Cardiac fibroblast (primary cell): ENCODE measurements at places on chromosomes 12 and 14.

DNA sequence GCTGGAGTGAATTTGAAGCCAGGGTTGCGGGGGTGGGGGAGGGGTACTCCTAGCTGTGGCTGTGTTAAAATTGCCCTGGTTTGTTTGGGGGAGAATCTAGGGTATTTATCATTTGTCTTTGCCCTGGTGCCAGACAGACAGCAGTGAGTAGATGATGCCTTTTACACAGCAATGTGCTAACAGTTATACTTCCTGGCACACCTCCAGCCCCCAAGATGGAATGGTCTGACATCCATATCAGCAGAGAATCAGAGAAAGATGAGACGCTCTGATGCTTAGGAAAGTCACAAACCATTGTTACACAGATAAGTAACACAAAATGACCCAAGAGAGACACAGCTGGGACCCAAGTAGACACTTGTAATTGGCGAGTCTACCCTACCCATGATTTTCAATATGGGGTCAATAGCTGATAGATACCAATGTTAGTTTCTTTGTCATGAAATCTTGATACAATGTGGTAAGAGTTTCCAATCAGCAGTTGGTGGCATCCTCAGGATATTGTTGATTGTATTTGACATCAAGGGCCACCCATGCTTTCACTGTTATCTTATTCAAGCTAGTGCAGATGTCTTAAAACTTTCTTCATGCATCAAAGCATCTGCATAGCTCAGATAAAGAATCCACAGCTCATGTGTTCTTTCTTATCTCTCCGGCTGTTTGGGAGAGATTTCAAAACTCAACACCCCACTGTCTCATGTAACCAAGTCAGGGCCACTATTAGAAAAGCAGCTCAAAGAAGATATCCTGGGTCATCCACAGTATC lies 2.6 kb upstream of the PRKAB1 start:
- DNase-seq = no peak

GRCh38 chr14:94284221-94284620 lies 8.8 kb downstream of the SERPINA10 start:
- no peak for DNase-seq

DNA sequence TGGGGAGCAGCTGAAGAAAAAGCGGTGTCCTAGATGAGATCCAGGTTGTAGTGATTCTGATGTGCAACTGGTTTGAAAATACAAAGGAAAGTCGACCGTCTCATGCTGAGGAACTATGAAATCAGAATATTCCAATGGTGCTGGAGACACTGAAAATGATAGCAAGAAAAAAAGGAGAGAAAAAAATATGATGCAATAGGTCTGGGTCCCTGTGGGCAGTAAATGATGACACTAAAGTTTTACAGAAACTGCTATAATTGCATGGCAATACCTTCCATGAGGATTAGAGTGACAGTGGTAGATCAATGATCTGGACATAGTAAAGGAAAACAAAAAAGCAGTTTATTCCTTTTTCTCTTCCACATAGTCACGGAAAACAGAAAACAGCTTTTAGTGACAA lies 2.3 kb downstream of the PYM1 start:
- no peak for DNase-seq

GRCh38 chr14:75614179-75614578 lies 35.8 kb downstream of the FLVCR2 start:
- DNase-seq = no peak

DNA sequence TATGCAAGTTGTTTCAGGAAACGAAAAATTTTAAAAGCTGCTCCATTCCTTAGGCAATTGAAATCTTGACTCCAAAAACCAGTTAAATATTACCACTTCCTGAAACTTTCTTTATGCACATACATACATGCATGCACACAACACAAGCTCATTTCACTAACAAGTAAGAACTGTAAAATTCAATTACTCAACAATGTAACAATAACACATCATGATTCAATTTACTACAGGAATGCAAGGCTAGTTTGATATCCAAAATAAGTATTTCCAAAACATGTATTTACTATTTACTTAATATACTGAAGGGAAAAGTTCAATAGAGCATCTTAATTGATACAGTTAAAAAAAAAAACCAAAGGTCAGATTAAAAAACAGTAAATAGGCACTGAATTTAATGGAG lies 19.6 kb downstream of the NAP1L1 start:
- no peak for DNase-seq

- no peak for DNase-seq
Observed at GRCh38 chr12:52010692-52011601, 4.2 kb downstream of the TAMALIN start.

GRCh38 chr12:104495786-104496185 lies 39.0 kb downstream of the CHST11 start:
- peak; percentile 43 for DNase-seq

DNA sequence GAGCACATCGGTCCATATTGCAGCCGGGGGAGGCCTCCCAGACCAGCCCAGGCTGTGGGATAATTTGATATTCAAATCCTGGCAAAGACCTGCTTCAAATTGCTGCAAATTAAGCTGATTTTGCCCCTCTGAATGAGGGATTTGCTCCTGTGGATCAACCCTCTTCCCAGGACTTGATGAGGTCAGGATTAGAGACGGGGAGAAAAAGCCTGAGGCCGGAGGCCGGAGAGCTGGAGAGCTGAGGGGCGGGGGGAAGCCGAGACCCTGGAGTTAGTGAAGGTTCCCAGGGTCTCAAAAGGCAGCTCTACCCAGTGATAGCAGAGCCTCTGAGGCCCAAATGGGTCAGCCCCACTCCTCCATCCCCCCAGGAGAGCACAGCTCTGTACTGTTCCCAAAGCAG lies 17.5 kb upstream of the VSX2 start:
- DNase-seq = no peak

- no peak for DNase-seq
Observed at GRCh38 chr12:111120578-111120977, 200.2 kb upstream of the MYL2 start.

- peak; percentile 59 for DNase-seq
Observed at GRCh38 chr14:63677891-63678379, 36.3 kb upstream of the WDR89 start.

DNA sequence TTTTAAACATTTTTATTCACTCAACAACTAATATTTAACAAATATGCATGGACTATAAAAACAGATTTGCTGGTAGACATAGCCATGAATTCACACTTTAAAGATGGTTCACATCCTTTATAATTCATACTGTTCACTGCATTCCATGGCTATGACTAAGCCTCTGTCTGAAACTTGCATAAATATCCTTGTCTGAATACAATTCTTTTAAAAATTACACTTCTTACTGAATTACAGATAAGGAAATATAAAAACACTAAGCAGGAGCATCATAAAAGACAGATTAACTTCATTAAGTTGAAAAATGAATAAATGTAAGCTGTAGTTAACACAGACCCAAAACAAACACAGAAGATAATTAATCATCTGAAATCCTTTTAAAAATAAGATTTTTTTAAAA lies 53.8 kb downstream of the GXYLT1 start:
- DNase-seq = peak; percentile 67

DNA sequence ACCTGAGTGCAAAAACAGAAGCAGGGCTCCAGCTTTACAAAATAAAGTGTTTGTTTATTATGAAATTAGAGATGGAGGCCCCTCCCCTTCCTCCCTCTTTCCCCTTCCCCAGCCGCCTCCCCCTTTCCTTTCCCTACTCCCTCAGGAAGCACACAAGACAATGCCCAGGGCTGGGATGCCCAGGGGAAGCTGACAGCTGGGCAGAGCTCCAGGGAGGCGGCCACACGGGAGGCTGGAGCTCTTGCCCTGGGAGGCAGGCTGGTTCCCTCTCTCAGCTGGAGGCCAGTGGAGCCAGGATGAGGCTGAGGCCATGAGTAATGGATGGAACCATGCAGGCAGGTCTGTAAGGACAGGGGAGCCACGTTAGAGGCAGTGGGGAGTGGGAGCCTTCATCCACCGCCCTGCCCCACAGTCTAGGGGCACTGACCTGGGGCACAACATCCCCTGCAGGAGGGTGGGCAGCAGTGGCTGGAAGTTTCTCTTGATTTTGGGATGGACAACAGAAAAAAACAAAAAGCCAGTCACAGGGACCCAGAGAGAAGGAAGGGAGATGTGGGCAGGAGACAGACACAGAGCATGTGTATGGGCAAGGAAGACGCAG lies 5.1 kb downstream of the PSMB11 start:
- peak; percentile 71 for DNase-seq

DNA sequence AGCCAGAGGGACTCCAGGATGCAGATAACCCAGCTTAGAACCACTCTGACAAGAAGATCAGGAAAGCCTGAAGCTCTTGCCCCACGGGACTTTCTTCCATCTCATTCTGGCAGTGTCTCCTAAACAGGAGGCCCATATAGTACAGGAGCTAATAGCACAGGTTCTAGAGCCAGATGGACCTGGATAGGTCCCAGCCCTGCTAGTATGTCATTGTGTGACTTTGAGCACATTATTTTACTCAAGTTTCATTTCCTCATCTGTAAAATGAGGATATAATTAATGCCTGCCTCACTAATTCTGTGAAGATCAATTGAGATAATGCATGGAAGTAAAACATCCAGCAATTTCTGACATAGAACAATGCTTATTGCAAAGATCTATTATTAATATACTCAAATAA lies 66.5 kb upstream of the GZMB start:
- no peak for DNase-seq

GRCh38 chr12:18811273-18811672 lies 73.4 kb downstream of the CAPZA3 start:
- DNase-seq = peak; percentile 54

GRCh38 chr14:64681796-64682710 lies 22.2 kb upstream of the PLEKHG3 start:
- peak; percentile 50 for DNase-seq

- DNase-seq = peak; percentile 72
Observed at GRCh38 chr12:116236148-116236731, 41.3 kb downstream of the MED13L start.

GRCh38 chr12:9708853-9709252 lies 24.0 kb downstream of the CLECL1 start:
- no peak for DNase-seq

DNA sequence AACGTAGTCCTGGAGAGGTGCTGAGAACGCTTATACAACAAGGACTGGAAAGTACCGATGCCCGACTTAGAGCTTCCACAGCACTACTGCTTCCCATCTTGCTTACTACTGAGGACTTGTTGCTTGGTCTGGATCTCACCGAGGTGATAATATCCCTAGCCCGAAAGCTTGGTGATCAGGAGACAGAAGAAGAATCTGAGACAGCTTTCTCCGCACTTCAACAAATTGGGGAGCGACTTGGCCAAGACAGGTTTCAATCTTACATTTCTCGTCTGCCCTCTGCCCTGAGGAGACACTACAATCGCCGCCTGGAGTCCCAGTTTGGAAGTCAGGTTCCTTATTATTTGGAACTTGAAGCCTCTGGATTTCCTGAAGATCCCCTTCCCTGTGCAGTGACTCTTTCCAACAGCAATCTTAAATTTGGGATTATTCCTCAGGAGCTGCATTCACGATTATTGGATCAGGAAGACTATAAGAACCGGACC lies 1.1 kb downstream of the TOGARAM1 start:
- DNase-seq = no peak

DNA sequence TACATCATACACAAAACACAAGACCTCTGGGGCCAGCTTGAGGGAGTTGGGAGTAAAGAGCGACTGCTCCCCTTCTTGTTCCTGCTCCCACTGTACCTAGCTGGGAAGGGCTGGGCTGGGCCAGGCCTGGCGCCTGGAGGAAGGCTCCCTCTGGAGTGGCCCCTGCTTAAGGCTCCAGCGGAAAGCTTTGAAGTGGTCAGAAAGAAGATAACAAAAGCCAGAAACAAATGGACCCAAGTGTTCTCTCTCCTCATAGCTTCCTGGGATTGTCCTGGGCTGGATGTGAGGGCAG lies 25.3 kb downstream of the PRPF40B start:
- no peak for DNase-seq

GRCh38 chr12:46354802-46355199 lies 17.8 kb downstream of the SLC38A2 start:
- no peak for DNase-seq

GRCh38 chr12:94148739-94149118 lies 352 bp downstream of the PLXNC1 start:
- DNase-seq = no peak

DNA sequence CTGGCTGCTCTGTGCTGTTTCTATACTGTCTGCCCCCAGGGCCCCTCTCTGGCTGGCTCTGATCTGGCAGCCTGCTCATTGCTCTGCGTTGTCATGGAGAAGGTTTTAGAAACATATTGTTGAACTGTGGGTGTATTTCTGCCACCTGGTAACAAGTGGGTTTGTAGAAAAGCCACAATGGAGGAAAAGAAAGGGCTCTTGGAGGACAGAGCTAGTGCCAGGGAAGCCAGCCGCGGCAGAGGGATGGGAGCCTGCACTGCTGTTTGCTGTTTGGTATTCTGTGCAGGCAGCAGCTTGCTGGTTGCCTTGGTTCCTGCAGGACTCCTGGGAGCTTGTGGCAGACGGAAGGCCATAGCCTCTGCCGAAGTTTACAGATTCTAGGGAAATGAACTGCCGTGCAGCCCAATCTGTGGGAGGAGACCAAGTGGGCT lies 15.1 kb downstream of the CCDC177 start:
- no peak for DNase-seq

- DNase-seq = no peak
Observed at GRCh38 chr12:111428728-111429175, 23.0 kb downstream of the SH2B3 start.

DNA sequence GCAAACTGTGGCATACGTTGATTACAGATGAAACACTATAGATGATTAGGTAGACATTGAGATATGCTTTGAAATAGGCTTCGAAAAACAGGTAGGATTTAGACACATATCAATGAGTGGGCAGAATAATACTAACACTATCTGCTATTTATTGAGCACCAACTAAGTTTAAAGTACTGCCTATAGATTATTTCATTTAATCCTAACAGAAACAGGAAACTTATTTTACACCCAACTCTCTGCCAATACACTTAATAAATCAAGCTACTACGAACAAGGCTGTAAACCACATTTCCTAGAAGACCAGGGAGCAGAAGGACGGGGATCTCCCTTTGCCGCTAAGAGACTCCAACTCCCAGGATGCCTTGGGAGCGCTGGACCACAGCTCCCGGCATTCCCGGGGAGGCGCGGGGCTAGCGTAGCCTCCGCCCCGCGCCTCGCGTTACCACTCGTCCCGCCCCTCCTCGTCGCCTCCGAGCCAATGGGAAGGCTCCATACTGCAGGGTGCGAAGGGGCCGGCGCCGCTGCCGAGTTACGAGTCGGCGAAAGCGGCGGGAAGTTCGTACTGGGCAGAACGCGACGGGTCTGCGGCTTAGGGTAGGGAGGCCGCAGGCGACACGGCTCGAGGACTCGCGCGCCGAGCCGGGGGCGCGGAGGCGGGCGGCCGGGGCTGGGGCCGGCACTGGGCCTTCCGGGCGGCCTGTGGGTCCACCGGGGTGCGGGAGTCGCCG lies at the start of gene VRK1:
Gene VRK1 (plus strand): TSS at position 532 of the 731 bp plus-strand sequence. CDS start 36,090 bp downstream, outside the sequence.
- peak; percentile 95 for DNase-seq

DNA sequence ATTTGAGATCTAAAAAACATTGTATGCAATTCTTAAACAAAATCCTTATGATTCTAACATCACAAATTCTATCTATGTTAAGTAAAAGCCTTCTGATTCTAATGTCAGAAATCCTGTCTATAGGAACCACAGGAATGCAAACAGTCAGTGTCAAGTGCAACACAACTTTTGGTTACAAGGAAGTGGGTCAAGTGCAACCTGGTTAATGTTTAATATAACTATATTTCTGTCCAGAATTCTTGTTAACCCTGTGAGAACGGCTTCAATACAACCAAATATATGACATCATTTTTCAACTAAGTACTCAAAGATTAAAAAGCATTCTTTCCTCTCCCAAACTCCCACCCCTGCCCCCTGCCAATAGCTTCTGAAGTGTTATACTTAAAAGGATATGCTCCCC lies 107.9 kb upstream of the PLEKHA5 start:
- DNase-seq = no peak

GRCh38 chr14:100149851-100150611 lies 9.4 kb downstream of the DEGS2 start:
- no peak for DNase-seq

- DNase-seq = no peak
Observed at GRCh38 chr14:82055515-82056115, 522.0 kb upstream of the SEL1L start.
